Mononuclear cell (primary cell): ENCODE measurements at places on chromosomes 2 and 18. TPM values are rescaled to one million over a fixed set of nuclear protein-coding genes. Genes with fewer than 3 reads are reported as not detected.

The ERFE gene
- 0.10 TPM for total RNA-seq

The ATP6V1B1 gene
- total RNA-seq = not detected

The SLC8A1 gene
- 51.2 TPM for total RNA-seq

The CXCR1 gene
- 0.10 TPM for total RNA-seq

The CFAP53 gene
- total RNA-seq = not detected
